Hematopoietic multipotent progenitor cell treated with erythropoietin and hydrocortisone succinate and interleukin-3 and kit ligand, for 17 days (in vitro differentiated cells): ENCODE measurements at places on chromosomes 3 and 15.

DNA sequence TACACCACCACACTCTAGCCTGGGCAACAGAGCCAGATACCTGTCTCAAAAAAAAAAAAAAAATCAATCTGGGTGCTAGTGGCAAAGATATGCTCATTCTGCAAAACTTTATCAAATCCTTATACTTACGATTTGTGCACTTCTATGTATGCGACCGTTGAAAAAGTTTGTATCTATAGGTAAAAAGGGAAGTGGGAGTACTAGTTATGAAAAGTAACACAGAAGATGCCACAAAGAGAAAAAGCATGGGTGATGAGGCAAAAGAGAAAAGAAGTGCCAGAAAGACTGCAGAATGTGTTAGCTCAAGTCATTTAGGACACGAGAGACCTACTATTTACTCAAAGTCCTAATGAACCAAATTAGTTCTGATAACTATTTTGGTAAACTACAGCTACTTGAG, 407.8 kb downstream of the SHQ1 start:
- no peak for DNase-seq

GRCh38 chr3:115915061-115915460, 291.8 kb downstream of the GAP43 start:
- DNase-seq = no peak

GRCh38 chr3:12979947-12980487, 93.2 kb downstream of the IQSEC1 start:
- DNase-seq = no peak

DNA sequence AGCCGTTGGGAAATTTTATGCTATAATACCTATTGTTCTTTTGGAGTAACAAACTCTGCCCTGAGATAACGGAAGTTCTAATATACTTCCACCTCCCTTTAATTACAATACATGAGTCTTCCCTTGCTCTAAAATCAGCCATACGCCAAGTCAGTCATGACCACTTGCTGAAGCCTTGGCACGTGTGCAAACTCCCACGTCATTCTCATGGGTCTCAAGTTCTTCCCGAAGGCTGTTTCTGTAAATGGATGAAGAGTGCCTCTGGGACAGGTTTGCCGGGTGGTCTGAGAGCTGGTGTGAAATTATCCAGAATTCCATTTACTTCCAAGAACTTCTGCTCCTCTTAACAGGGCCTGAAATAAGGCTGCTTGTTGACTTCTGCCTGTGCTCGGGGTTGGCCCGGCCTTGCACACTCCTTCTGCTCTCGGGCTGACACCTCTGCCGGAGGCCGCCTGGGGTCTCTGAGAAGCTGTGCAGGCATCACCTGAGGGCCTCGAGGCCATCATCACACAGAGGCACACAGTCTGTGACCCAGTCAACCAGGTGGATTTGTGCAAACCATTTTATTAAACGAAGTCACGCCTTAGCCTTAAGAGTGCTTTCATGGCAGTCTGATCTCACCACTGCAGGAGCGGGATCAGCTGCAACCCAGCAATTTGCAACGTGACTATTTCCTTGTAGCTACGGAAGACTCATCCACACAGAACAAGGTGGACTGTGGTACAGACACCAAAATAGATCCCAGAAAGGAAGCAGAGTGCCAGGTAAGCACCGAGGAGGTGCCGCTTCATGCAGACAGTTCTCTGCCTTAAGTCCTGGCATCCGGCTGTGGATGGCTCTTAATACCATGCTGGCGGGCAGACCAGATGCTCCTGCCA, 120.1 kb downstream of the ADAMTS17 start:
- DNase-seq = no peak

- DNase-seq = no peak
Measured at GRCh38 chr3:164781755-164782154, 296.5 kb downstream of the SI start.

DNA sequence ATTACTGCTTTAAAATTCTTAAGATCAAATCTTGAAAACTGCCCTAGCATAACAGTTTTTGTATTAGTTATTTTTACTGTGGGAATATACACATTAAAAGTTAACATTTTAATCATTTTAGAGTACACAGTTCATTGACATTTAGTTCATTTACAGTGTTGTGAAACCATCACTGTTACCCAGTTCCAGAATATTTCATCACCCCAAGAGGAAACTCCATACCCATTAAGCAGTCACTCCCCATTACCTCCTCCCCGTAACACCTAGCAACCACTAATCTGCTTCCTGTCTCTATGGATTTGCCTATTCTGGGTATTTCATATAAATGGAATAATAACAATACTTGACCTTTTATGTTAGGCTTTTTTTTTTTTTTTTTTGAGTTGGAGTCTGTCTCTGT, 164.1 kb upstream of the LRRFIP2 start:
- DNase-seq = no peak

DNA sequence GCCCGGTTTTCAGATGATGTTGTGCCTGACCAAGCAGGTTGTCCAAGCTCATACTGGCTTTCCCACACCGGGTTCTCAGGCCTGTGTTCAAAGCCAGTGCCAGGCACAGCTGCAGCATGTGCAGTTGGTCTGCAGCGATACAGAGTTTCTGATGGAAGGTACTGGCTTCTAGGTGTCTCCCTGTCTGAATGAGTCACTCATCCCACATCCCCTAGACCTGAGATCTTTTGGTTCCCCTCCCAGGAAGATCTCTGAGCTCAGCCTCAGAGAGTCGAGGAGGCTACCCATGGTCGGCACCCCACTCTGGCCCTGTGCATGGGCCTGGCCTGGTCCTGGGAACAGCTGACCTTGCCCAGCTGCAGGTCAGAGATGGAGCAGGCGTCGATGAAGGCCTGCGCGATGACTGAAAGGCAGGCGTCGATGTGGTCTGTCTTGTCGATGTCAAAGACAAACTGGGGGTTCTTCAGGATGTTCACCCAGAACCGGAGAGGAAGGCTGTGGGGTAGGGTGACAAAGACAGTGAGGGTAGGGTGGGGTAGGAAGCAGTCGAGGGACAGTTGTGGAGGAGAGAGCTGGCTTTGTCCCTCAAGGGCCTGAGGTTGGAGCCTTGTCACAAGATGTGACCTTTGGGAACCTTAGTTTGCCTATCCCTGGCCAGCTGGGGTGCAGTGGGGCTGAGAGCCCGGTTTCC, 15.3 kb downstream of the H1-8 start:
- DNase-seq = no peak

- no peak for DNase-seq
Measured at GRCh38 chr15:47824147-47824546, 106.8 kb downstream of the SEMA6D start.

DNA sequence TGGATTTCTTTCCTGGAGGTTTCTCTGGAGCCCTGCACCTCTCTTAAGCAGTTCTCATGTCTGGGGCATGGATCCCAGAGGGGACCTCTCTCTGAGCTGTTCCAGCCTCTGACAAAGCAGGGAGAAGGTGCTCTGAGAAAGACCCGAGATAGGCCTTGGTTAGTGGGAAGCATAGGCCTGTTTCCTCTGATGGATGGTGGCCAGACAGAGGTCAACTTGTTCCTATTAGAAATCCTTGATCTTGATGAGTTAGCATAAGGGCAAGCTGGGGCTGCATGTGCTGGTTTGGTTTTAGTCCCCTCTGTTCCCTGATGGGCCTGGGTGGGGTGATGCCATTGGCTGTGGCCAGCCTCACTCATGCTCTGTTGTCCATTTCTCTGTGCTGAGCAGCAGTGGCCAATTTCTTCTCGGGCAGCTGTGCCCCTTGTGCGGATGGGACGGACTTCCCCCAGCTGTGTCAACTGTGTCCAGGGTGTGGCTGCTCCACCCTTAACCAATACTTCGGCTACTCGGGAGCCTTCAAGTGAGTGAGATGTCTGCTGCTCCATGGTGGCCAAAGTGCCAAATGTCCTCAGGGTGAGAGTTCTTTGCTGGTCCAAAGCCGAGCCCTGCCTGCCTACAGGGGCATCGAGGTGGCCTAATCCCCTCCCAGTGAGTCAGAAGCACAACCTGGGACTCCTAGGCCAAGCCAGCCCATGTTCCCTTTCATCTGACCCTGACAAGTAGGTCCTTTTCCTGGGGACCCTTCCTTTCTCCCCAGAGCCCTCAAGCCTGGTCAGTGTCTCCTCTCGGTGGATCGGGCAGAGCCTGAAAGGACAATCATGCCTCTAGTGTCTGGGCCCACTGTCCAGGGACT, 9.0 kb downstream of the TF start:
- DNase-seq = no peak

GRCh38 chr3:170909129-170909903, 879 bp upstream of the EIF5A2 start:
- DNase-seq = no peak

GRCh38 chr3:155647206-155647605, 97.7 kb downstream of the PLCH1 start:
- no peak for DNase-seq

DNA sequence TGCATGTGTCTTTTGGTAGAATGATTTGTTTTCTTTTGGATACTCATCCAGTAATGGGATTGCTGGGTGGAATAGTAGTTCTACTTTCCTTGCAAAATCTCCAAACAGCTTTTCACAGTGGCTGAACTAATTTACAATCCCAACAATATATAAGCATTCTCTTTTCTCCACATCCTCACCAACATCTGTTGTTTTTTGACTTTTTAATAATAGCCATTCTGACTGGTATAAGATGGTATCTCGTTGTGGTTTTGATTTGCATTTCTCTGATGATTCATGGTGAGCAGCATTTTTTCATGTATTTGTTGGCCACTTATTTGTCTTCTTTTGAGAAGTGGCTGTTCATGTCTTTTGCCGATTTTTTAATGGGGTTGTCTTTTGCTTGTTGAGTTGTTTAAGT, 55.8 kb downstream of the ST8SIA2 start:
- DNase-seq = no peak

DNA sequence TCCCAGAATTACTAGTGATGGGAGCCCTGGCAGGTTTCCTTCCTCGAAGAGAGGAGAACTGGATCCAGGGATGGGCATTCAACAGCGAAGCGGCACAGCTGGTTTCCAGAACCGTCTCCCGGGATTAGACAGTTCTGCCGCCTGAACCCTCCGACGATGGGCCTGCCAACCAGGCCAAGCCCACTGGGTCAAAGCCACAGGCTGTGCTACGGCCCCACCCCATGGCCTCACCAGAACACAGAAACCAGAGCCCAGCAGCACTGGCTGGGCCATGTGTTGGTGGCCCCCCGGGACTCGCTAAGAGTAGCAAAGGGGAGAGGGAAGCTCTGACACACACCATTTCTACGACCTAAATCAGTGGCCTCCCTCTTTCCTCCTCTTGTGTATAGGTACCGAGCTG, 2.2 kb downstream of the C15orf62 start:
- no peak for DNase-seq

DNA sequence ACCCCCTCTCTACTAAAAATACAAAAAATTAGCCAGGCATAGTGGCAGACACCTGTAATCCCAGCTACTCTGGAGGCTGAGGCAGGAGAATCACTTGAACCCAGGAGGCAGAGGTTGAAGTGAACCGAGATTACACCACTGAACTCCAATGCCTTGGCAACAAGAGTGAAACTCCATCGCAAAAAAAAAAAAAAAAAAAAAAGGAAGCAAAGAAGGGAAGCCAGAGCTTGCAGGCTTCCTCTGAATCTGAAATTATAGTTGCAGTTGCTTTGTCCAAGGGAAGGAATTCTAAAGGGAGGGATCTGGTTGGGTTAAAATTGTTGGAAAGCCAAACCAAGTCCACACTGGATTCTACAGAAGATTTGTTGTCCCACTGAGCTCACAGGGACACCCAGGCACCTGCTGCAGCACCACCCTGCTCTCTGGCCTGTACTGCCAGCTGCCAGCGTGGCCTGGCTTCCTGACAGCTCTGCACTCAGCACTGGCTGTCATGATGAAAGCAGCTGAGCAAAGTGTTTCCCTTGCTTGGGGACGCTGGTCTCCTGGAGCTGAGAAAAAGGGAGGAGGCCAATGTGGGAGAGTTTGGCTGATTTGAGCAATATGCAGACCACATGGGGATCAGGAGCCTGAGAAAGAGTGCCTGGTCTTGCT, 88.8 kb upstream of the HES1 start:
- DNase-seq = no peak

- no peak for DNase-seq
Measured at GRCh38 chr15:76209523-76209922, 101.7 kb downstream of the ETFA start.

DNA sequence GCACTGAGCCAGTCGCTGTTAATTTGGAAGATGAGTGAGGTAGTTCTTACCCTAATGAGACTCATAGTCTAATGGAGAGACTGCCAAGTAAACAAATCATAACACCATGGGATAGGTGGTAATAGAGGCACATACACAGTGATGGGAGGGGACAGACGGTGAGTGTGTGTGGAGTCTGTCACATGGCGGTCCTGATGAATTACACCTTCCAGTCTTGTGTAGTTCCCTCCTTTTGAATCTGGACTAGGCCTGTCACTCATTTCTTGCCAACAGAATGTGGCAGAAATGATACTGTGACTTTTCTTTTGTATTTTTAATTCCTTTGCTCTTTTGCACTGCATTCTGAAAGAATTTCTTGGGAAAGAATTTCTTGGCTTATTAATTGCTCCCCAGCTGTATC, 78.1 kb downstream of the NR1D2 start:
- no peak for DNase-seq

GRCh38 chr3:12165909-12166308, 7.2 kb upstream of the TIMP4 start:
- DNase-seq = no peak

DNA sequence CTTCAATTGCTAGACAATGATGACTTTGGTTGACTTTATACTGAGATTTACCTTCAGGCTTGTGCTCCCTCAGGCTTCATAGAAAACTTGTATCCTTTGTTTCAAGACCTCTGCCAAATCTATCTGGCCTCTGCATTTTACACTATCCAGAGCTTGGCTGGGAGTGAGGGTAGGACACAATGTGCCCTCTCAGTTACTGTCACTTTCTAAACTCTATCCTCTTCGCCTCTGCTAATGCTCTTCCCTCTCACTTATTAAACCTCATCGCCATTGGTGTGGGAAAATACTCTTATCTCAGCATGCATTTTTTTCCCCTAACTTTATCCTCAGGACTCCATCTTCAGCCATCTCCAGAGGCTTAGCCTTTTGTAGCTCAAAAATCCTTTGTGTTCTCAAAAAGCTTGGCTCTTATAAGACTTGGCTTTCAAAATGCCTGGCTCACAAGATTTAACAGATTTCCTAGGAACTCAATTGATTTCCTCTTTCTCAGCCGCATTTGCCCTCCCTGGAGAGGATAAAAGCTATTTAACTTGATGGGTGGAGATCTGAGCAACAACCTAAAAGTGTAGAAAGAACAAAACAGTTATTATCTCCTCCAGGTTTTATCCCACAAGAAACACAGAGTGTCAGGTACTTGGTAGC, 28.3 kb downstream of the SUCNR1 start:
- DNase-seq = no peak

GRCh38 chr3:18989237-18989795, 159.0 kb upstream of the KCNH8 start:
- no peak for DNase-seq

GRCh38 chr3:99186016-99186415, 284.5 kb upstream of the DCBLD2 start:
- no peak for DNase-seq

- no peak for DNase-seq
Measured at GRCh38 chr3:169822540-169822939, 9.8 kb upstream of the LRRC34 start.

GRCh38 chr3:78670746-78671145, 1097.1 kb downstream of the ROBO1 start:
- DNase-seq = no peak
